Spinal cord (tissue), 10 donors: ENCODE measurements at places on chromosomes 1 and 21. TPM values are rescaled to one million over a fixed set of nuclear protein-coding genes. Genes with fewer than 3 reads are reported as not detected.

The MARCKSL1 gene
- total RNA-seq = 159 TPM

The AADACL4 gene
- total RNA-seq = not detected

The ARHGAP30 gene
- total RNA-seq = 4.2 TPM

The ERI3 gene
- 88.2 TPM for total RNA-seq

The FAM163A gene
- total RNA-seq = 1.9 TPM

The CRNN gene
- not detected for total RNA-seq

The FNDC5 gene
- total RNA-seq = 44.9 TPM

The OR2T8 gene
- total RNA-seq = 0.20 TPM

The ZNF648 gene
- 3.1 TPM for total RNA-seq

The IFNLR1 gene
- total RNA-seq = 0.72 TPM

The CLSTN1 gene
- 195 TPM for total RNA-seq

The RABGAP1L gene
- 128 TPM for total RNA-seq

DNA sequence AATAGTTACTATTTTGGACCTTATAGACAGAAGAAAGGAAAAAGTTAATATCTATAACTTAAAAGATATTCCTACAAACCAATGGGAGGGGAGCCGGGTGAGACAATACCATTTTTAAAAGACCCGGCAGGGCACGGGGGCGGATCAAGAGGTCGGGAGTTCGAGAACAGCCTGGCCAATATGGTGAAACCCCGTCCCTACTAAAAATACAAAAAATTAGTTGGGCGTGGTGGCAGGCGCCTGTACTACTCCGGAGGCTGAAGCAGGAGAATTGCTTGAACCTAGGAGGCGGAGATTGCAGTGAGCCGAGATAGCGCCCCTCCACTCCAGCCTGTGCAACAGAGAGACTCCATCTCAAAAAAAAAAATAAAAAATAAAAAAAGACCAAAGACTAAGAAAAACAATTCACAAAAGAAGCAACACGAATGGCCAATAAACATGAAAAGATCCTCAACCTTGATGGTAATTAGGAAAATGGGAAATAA, 1.2 kb upstream of the PSMB2 start:
- no peak for DNase-seq

DNA sequence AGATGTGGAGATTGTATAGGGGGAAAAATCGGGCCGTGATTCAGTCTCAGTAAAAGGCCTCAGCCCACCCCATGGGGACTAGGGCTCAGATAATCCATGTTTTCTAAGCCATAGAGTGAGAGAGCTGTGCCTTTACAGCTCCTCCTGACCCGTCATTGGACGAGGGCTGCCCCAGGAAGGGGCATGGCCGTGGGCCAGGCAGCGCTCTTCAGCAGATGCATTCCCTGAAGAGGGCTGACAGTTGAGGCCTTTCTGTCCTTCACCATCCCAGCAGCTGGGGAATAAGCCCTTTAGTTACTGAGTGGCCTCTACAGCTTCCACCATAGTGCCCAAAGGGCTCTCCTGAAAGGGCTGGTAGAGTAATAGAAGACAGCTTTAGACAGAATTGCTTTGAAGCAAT, 57.2 kb downstream of the ST3GAL3 start:
- DNase-seq = no peak

- DNase-seq = no peak
These were observed 288.7 kb downstream of the LMX1A start for GRCh38 chr1:165067829-165068228.

- peak; percentile 36 for DNase-seq
These were observed 26.1 kb downstream of the ZP4 start for GRCh38 chr1:237864338-237865244.

DNA sequence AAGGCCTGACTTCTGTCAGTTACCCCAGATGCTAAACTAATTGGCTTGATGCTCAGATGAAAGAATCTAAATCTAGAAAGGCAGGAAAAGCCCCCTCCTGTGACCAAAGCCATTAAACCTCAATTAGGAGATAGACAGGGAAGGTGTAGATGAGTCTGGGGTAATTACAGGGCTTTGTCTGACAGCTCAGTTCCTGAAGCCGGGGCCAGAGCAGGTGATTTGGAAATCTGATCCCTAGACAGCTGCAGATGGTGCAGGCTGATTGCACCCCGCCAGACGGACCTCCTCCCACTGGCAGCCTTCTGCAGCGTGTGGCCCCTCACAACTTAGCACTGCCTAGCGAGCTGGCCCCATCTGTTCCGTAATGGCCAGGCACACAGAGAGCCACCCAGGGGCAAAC, 395.1 kb downstream of the HLX start:
- no peak for DNase-seq

DNA sequence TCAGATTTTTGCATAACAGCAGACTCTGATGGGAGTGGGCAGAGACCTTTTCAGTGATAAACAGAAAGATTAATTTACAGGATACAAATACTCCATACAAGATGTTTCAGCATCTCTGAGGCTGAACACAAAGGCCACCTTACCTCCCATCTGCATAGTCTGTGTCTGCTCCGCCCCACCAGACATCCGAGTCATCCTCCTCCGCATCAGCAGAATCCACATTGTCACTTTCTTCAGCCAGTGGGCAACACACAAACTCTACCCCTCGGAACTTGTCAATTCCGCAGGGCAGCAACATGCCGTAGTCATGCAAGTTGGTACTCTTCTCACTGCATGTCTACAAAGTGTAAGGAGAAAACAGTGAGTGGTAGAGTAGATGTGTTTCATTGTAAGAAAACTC, 119.7 kb downstream of the APP start:
- no peak for DNase-seq

GRCh38 chr1:192906334-192906733, 97.5 kb downstream of the RGS2 start:
- no peak for DNase-seq

DNA sequence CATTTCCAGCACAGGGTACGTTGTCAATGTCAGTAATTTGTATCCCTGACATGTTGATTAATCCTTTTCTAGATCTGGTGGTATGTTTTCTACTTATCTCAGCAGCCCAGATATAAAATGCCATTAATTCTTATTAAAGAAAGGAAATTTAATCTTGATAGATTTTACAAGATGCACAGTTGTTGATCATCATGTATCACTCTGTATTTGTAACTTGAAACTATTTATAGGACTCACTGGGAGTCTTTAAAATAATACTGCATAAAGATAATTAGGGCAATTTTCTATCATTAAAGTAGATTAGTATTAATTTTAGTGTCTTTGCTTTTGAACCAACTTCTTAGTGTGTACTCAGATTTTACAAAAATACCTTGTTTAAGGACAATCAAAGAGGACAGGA, 84.9 kb downstream of the GREM2 start:
- no peak for DNase-seq

- DNase-seq = no peak
These were observed 3.2 kb upstream of the ACTRT2 start for GRCh38 chr1:3018051-3018471.

DNA sequence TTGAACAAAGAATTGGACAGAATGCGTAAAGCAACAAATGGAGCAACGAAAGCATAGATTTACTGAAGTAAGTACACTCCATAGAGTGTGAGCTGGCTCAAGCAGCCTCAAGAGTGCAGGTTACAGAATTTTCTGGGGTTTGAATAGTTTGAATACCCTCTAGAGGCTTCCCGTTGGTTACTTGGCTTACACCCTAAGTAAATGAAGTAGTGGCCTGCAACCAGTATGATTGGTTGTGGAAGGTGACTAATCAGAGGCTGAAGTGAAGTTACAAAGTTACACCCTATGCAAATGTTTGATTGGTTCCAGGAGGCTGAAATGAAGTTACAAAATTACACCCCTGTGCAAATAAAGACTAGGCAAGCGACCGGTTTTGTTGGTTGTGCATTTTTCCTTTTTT, 10.9 kb downstream of the TCEANC2 start:
- DNase-seq = no peak

DNA sequence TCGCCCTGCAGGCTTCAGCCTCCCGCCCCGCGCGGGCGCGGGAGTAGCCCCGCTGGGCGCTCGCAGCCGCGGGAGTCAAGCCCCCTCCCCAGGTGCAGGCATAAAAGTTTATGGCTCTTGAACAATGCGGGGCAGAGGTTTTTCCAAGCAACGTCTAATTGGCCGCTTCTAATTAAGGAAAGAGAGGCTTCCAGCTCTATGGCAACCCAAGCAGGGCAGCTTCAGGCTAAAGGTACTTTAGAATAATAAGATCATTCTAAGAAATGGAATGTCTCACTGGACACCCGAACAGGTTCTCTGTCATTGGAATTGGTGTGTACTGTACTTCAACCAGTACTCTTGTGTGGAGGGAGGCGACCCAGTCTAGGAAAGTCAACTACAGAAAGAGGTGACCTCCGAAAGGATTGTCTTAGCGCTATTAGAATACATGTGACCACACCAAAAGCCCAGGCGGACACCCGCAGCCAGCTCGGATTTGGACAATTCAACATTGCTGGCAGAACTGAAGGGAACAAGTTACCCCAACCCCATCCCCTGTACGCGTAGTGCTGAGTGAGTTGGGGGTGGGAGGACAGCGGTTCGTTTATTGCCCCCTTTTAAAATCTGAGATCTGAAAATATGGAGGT, 12.5 kb downstream of the NR5A2 start:
- no peak for DNase-seq

DNA sequence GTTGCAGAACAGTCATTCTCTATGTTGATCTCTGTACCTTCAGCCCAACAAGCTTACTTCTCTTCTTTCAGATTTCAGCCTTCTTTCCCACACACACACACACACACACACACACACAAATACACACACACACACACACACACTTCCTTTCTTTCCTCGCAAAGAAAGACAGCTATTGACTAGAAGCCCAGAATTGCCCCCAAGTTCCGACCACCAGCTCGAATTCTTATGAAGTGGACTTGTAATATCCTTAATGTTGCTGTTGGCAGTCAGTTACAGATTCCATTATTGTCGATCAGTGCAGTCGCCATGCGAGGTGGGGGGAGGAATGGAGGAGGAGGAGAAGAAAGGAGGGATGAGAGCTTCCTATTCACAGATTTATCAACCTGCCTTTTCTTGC, 125.5 kb downstream of the CLEC20A start:
- peak; percentile 84 for DNase-seq

DNA sequence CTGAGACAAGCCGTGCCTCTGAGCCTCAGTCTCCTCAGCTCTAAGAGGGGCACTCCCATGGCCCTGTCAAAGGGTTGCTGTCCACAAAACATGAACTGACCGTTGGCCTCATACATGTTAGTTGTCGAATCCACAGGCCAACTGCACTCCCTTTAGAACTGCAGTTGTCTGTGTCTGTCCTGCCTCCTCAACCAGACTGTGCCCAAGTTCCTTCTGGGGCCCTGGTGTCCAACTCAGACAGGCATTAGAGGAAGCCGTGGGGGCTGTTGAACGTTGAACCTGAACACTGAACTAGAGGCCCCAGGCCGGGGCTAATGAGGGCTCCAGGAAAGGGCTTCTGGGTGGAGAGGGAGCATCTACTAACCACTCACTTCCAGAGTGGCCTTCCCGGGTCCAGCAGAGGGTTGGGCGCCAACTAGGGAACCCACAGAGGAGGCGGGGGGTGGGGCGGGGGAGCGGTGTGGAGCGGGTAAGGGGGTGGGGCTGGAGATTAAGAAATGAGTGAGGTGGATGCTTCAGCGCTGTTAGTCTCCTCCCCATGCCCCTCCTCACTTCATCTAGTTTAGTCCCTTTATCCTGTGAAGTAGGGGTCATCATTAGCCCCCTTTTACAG, at the start of gene RAB42:
Gene RAB42 (plus strand): TSS at position 558 of the 613 bp plus-strand sequence. CDS start 247 bp downstream, outside the sequence.
- no peak for DNase-seq

GRCh38 chr21:26736449-26736848, 108.8 kb downstream of the ADAMTS1 start:
- no peak for DNase-seq

GRCh38 chr1:113166473-113166872, 93.5 kb downstream of the LRIG2 start:
- DNase-seq = no peak

- DNase-seq = no peak
These were observed 620.0 kb upstream of the B3GALT2 start for GRCh38 chr1:193806079-193807048.

DNA sequence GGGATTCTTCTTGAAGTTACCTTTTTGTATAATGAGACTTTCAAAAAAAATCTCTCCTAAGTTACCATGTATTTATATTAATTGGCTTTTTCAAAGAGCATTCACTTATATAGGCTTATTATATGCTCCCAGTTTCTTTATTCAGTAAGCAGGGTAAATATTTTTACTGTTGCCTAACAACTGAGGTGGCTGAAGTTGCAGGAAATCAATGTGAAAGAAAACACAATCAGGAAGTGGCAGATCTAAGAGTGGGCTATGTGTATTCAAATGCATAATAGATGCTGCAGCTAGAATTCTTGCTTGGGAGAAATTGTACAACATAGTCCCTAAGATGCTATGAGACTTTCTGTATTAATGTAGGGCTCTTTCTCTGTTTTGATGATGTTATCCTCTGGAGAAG, 606.9 kb downstream of the NUF2 start:
- DNase-seq = peak; percentile 22

GRCh38 chr1:151716771-151717631, at the start of gene CELF3:
Gene CELF3, minus strand, starts transcription at chr1:151716803. Its CDS starts 783 bp downstream, at chr1:151716020.
- peak; percentile 78 for DNase-seq

- DNase-seq = no peak
These were observed 10.9 kb upstream of the ALDH4A1 start for GRCh38 chr1:18913065-18913835.

- DNase-seq = peak; percentile 76
These were observed 19.7 kb downstream of the CDK18 start for GRCh38 chr1:205523891-205524793.

DNA sequence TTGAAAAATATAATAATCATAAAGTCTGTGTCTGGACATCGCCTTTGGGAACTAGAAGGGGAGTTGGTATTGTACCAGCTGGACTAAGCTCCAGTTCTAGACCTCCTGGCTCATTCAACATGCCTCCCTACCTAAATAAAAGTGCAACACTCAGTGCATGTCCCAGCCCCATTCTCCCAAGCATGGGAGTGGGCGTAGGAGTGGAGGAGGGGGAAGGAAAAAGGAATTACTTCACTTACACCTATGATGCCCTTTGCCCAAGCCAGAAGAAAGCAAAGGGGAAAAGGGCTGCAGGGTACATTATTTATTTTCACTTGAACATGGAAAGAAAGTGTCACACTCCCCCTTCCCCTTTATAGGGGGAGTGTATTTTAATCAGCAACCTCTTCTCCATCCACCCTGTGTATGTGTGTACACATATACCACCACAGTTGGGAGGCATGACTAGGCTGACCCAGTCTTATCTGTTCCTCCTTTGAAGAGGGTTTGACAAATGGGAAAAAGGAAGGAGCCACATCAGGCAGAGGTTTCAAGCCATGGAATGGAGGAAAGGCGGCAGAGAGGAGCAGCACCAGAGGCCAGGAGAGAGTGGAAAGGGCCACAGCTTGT, 3.2 kb downstream of the NIT1 start:
- DNase-seq = no peak

GRCh38 chr1:14055442-14056223, 355.6 kb downstream of the PRDM2 start:
- DNase-seq = no peak

DNA sequence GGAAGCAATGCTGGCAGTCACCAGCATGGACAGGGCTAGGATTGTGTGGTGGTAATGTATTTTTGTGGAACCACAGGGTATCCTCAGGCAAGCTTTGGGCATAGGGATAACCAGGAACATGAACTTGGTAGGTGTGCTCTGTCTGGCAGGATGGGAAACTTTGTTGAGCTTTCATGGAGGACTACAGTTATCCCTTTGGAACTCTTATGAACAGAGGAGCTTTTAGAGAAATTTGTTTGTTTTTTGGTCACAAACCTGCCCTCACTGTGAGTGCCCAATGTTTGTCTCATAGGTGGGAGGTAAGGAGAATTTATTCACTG, 54.4 kb downstream of the MACF1 start:
- no peak for DNase-seq

GRCh38 chr1:115242543-115242942, 95.5 kb downstream of the NGF start:
- DNase-seq = no peak
